Spinal cord (tissue), 10 donors: ENCODE measurements at places on chromosomes 6 and 20. TPM values are rescaled to one million over a fixed set of nuclear protein-coding genes. Genes with fewer than 3 reads are reported as not detected.

- no peak overlapping the region for H3K27ac ChIP-seq
- H3K27me3 ChIP-seq = no peaks in the 10 kb centered on the region
Measured at GRCh38 chr20:32547753-32548034, 37.4 kb downstream of the NOL4L start.

GRCh38 chr6:23419046-23419445, 707.0 kb upstream of the NRSN1 start:
- H3K36me3 ChIP-seq = no peaks in the 10 kb centered on the region
- H3K4me1 ChIP-seq = no peaks in the 10 kb centered on the region
- no peak overlapping the region for H3K4me3 ChIP-seq

DNA sequence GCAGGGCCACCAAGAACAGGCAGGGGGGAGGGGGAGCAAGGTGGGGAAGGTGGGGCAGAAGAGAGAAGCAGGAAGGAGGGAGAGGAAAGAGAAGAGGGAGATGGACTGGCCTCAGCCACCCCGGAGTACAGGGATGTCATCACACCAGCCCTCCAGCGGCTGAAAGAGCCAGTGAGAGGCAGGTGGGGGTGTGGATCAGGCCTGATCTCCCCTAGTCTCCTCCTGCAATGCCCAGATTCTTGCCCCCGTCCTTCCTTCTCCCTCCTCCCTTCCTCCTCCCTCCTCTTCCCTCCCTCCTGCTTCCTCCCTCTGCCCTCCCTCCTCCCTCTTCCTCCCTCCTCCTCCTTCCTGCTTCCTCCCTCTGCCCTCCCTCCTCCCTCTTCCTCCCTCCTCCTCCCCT, 61.5 kb downstream of the YTHDF1 start:
- no peak for DNase-seq
- H3K36me3 ChIP-seq = no peaks in the 10 kb centered on the region
- H3K27me3 ChIP-seq = peaks cover 5% of the 10 kb centered on the region
- H3K27ac ChIP-seq = no peak overlapping the region
- no peak overlapping the region for H3K4me3 ChIP-seq

DNA sequence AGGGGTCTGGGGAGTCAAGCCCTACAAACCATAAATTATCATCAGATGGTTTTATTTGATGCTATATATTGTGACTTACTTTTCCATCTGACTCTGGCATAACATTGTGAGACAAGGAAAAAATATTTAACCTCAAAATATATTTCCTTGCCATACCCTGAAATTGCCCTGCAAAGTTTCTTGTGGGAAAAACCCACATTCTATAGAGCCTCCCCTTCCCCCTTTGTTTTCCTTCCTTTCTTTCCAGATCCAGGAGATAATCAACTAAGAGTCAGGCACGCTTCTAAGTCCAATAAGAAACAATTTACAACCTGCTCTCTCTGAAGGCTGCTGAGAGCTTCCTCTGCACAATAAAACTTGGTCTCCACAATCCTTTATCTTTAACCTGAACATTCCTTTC, 17.5 kb upstream of the HINT3 start:
- H3K36me3 ChIP-seq = no peaks in the 10 kb centered on the region
- no peaks in the 10 kb centered on the region for H3K4me1 ChIP-seq
- no peak overlapping the region for H3K4me3 ChIP-seq
- H3K27ac ChIP-seq = no peak overlapping the region
- no peaks in the 10 kb centered on the region for H3K27me3 ChIP-seq
- DNase-seq = no peak

GRCh38 chr20:53582574-53583351, 10.9 kb downstream of the ZNF217 start:
- peaks cover 12% of the 10 kb centered on the region for H3K36me3 ChIP-seq
- H3K4me3 ChIP-seq = no peak overlapping the region
- H3K27ac ChIP-seq = no peak overlapping the region
- no peaks in the 10 kb centered on the region for H3K4me1 ChIP-seq
- H3K27me3 ChIP-seq = no peaks in the 10 kb centered on the region
- DNase-seq = no peak

DNA sequence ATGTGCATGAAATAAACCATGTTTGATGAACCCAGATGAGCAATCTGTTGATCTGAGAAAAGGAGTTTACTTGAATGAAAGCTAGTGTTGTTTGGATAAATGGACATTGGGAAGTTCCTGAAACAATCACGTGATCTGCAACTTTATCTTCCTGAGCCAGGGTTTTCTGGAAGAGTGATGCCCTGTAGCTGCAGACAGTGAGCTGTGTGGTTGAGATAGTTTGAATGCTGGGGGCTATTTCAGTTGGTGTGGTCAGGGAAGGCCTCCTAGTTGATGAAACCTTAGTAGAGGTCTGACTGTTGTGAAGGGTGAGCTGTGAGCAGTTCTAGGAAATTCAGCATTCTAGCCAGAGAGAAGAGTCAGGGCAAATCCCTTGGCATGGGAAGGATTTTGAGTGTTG, 643.7 kb downstream of the UTRN start:
- no peaks in the 10 kb centered on the region for H3K4me1 ChIP-seq
- H3K4me3 ChIP-seq = no peak overlapping the region
- H3K36me3 ChIP-seq = no peaks in the 10 kb centered on the region
- no peak for DNase-seq
- H3K27ac ChIP-seq = no peak overlapping the region

- H3K36me3 ChIP-seq = peaks cover 6% of the 10 kb centered on the region
- H3K4me1 ChIP-seq = no peaks in the 10 kb centered on the region
- DNase-seq = no peak
- no peak overlapping the region for H3K4me3 ChIP-seq
- H3K27ac ChIP-seq = no peak overlapping the region
- H3K27me3 ChIP-seq = no peaks in the 10 kb centered on the region
Measured at GRCh38 chr6:110859335-110859792, 15.2 kb upstream of the AMD1 start.

DNA sequence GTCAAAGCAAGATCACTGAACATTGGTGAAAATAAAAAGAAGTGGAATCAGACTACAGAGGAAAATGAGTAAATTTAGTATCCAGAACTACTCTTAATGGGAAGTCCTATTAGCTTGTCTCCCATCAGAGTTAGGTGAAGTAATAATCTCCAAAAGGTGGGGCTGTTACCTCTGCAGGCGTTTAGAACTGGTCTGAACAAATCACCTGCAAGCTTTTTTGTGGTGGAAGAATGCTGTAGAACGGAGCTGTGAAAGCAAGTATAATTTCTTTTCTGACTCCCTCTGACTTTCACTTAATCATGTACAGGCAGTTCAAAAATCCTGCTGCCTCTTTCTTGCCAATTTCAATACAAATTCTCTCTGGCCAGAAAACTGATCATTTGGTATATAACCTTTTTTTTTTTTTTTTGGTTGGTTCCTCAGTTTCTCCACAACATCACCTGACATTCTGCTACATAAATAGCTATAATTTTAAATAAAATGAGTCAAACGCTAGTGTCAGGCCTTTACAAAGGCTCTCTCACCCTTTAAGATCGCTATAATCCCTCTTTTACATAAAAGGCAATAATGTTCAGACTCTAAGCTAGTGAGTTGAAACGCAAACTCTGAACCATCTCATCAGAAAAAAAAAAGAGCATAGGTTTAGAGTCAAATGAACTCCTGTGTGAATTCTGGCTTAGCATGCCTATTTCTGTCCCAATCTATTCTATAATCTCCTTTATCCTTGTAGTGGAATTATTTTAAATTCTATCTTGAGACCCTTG, 38.8 kb downstream of the CITED2 start:
- H3K27me3 ChIP-seq = no peaks in the 10 kb centered on the region
- no peaks in the 10 kb centered on the region for H3K36me3 ChIP-seq
- H3K27ac ChIP-seq = no peak overlapping the region
- H3K4me1 ChIP-seq = no peaks in the 10 kb centered on the region

- no peak overlapping the region for H3K27ac ChIP-seq
- H3K27me3 ChIP-seq = no peaks in the 10 kb centered on the region
Measured at GRCh38 chr6:132314432-132314831, 86.8 kb downstream of the MOXD1 start.

DNA sequence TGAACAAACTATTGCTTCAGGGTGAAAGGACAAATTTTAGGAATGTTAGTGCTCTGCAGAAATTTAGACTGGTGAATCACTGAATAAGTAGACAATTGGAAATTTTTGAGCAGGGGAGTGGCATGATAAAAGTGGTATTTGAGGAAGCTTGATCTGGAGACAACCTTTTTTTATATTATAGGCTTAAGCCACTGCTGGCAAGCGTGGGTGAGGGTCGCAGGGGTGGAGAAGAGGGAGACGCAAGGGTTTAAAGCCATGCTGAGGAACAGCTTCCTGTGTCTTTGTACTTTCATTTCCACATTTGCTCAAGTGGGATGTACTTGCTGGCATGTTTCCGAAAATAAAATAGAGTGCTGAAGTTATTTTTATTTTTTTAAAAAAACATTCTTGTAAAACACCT, 23.7 kb downstream of the NCOA7 start:
- H3K27me3 ChIP-seq = no peaks in the 10 kb centered on the region
- DNase-seq = no peak
- H3K36me3 ChIP-seq = no peaks in the 10 kb centered on the region
- H3K4me3 ChIP-seq = no peak overlapping the region
- peaks cover 3% of the 10 kb centered on the region for H3K4me1 ChIP-seq

- H3K4me3 ChIP-seq = no peak overlapping the region
- H3K4me1 ChIP-seq = no peaks in the 10 kb centered on the region
Measured at GRCh38 chr6:129317931-129318820, 391.8 kb downstream of the ARHGAP18 start.

DNA sequence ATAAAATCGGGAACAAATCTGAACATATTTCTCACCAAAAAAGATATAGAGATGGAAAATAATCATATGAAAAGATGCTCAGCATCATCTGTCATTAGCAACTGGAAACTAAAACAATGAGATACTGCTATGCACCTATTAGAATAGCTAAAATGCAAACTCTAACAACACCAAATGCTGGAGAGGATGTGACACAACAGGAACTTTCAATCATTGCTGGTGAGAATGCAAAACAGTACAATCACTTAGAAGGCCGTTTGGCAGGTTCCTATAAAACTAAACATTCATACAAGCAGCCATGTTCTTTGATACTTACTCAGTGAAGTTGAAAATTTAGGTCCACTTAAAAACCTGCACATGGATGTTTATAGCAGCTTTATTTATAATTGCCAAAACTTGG, 67.0 kb downstream of the FAM50B start:
- no peaks in the 10 kb centered on the region for H3K27me3 ChIP-seq
- no peak for DNase-seq
- no peak overlapping the region for H3K4me3 ChIP-seq
- no peaks in the 10 kb centered on the region for H3K36me3 ChIP-seq

- H3K4me1 ChIP-seq = peaks cover 22% of the 10 kb centered on the region
- H3K36me3 ChIP-seq = no peaks in the 10 kb centered on the region
- H3K27me3 ChIP-seq = no peaks in the 10 kb centered on the region
- no peak overlapping the region for H3K4me3 ChIP-seq
Measured at GRCh38 chr20:59456342-59457279, 147.7 kb upstream of the PHACTR3 start.

DNA sequence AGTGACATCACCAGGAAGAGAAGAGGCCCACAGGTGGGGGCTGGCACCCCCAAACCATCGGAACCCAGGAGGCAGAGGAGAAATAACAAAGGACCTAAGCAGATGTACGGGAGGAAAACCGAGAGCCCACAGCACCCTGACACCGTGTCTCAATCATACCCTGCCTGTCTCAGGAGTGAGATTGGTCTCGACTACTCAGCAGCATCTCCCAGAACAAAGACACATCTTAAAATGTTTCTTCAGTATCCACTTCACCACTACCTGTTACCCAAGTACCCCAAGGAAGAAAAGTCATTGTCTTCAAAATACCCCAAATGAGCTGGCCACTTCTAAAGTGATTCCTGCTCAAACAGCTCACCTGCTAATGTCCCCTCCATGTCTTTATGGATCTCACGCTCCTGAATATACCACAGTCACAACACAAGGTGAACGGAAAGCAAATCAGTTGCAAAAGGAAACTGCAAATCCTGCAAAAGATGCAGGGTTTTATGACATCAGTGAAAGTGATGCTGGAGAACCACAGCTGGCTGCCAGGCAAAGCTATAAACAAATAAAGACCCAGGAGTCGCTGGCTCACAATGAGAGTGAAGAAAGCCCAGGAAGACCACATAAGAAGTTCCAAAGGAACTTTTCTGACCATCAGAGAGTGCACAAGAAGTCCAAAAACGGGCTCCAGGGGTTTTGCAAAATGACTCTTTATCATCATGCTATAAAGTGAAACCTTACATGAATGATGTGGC, 44.1 kb downstream of the PREX1 start:
- DNase-seq = no peak
- peaks cover 55% of the 10 kb centered on the region for H3K4me1 ChIP-seq
- no peaks in the 10 kb centered on the region for H3K36me3 ChIP-seq

MUCL3 gene
- 0.06 TPM for polyA plus RNA-seq

ARMC2 gene
- polyA plus RNA-seq = 18.5 TPM

DZANK1 gene
- 11.1 TPM for polyA plus RNA-seq

NRSN1 gene
- 24.2 TPM for polyA plus RNA-seq

OPRL1 gene
- polyA plus RNA-seq = 23.4 TPM

ZNF451 gene
- 29.9 TPM for polyA plus RNA-seq

LTA gene
- polyA plus RNA-seq = 0.22 TPM

MEP1A gene
- polyA plus RNA-seq = 0.09 TPM

CD83 gene
- 26.5 TPM for polyA plus RNA-seq

ZNF165 gene
- 1.9 TPM for polyA plus RNA-seq
